Ascending aorta (tissue), 2 donors: ENCODE measurements at places on chromosomes 7 and 10.

DNA sequence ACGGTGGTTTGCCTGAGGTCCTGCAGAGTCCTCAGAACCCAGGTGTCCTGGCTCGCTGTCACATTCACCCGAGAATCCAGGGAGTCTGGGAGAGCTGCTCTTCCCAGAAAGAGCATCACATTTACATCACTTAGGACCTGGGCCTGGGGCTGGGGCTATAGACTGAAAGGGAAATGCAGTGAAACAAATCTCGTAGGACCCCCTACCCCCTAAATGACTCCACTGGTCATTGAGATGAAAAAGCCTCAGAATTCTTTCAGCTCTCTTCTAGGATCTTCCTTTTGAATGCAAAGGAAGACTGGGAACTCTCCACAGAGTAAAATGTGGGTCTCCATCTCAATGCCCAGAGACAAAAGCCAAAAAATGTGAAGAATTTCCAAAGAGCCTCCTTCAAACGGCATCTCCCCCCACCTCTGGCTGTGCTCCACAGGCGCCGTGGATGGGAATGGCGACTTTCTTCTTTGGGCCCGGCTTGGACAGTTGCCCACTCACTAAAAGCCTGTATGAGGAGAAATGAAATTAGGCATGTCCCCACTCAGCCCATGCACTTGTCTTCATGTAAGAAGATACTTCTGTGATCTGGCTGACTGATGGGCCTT, 49.0 kb upstream of the PODXL start:
- no peaks in the 10 kb centered on the region for H3K27me3 ChIP-seq
- no peaks in the 10 kb centered on the region for H3K36me3 ChIP-seq
- H3K27ac ChIP-seq = no peak overlapping the region
- no peak for DNase-seq
- no peak overlapping the region for H3K4me3 ChIP-seq

- peaks cover 4% of the 10 kb centered on the region for H3K4me1 ChIP-seq
- H3K36me3 ChIP-seq = no peaks in the 10 kb centered on the region
- H3K27me3 ChIP-seq = no peaks in the 10 kb centered on the region
- no peak overlapping the region for H3K27ac ChIP-seq
- no peak for DNase-seq
Measured at GRCh38 chr7:128035712-128036111, 4.5 kb upstream of the LRRC4 start.

DNA sequence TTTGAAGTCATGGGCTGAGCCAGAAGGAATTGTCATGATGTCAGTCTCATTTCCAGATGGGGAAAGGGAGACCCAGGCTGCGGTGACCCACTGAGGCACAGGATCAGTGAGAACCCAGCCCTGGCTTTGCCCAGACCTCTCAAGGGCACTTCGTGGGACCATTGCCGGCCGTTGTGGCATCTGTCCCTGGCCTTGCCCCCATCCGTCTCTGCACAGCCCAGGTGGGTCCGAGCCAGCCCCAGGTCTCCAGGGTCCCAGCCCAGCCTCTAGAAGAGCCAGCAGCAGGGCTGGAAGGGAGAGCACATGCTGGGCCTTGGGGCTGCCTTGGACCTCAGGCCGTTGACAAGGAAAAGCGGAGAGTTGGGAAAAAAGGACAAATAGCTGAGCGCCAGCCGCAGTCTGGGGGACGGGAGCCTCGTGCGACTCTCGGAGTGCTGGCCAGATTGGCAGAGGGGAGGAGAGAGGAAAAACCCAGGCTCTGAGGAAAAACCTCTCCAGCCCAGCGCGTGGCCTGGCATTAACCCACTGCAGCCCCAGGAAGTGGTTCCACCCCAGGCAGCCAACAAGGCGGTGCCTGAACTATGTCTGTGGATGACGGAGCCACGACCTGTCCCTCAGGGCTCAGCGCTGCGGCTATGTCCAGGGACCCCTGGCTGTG, 30.2 kb downstream of the GRIFIN start:
- H3K4me1 ChIP-seq = no peaks in the 10 kb centered on the region
- H3K36me3 ChIP-seq = no peaks in the 10 kb centered on the region
- H3K27ac ChIP-seq = no peak overlapping the region
- no peak overlapping the region for H3K4me3 ChIP-seq
- no peaks in the 10 kb centered on the region for H3K27me3 ChIP-seq
- no peak for DNase-seq

- no peak overlapping the region for H3K4me3 ChIP-seq
- peaks cover 26% of the 10 kb centered on the region for H3K36me3 ChIP-seq
- no peaks in the 10 kb centered on the region for H3K27me3 ChIP-seq
- no peak for DNase-seq
Measured at GRCh38 chr10:11260170-11260569, 242.5 kb downstream of the CELF2 start.
